ENCODE measurements at places on chromosomes 11 and 22.

- no peak for DNase-seq
These were observed 296.8 kb downstream of the RAB38 start for GRCh38 chr11:87878373-87878825.

GRCh38 chr11:17013548-17014320, 480 bp downstream of the PLEKHA7 start:
- DNase-seq, result no peak

GRCh38 chr22:36124666-36125065, 35.9 kb downstream of the APOL3 start:
- no peak for DNase-seq

GRCh38 chr11:95360377-95361075, 129.5 kb upstream of the SESN3 start:
- no peak for DNase-seq

DNA sequence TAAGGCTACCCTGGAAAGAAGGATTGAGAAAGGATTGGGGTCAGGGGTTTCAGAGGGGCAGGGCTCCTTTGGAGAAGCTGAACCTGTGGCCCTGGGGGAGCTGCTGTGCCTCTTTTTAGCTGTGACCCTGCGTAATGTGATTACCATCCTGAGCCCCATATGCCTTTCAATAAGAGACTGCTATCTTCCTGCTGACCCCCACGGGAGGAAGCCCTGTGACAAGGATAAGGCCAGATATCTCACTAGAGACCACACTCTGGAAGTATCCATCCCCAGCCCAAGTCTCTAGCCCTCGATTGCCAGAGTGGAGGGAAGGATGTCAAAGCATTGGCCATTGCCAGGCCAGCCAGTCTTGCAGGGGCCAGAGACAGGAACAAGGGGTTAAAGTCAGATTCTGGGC, 4.8 kb upstream of the SLC39A13 start:
- DNase-seq, result no peak

DNA sequence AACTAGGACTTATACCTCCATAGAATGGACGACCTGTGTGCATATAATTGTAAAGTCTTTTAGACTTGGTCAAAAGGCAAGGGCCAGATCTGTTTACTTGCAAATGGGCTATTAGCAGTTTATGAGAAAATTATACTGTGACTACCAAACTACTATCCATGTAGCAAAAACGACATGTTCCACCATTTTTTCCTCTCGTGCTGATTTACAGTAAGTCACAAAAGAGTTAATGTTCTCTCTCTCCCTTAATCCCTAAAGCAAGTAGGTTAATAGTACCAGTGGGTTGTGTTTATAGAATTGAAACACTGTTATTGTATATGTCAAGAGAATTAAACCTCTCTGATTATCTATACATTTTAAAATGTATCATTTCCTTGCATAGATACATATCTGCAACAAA, 147.3 kb downstream of the MAML2 start:
- DNase-seq, result no peak

GRCh38 chr11:45089676-45090499, 56.6 kb upstream of the PRDM11 start:
- DNase-seq, result peak; percentile 60

DNA sequence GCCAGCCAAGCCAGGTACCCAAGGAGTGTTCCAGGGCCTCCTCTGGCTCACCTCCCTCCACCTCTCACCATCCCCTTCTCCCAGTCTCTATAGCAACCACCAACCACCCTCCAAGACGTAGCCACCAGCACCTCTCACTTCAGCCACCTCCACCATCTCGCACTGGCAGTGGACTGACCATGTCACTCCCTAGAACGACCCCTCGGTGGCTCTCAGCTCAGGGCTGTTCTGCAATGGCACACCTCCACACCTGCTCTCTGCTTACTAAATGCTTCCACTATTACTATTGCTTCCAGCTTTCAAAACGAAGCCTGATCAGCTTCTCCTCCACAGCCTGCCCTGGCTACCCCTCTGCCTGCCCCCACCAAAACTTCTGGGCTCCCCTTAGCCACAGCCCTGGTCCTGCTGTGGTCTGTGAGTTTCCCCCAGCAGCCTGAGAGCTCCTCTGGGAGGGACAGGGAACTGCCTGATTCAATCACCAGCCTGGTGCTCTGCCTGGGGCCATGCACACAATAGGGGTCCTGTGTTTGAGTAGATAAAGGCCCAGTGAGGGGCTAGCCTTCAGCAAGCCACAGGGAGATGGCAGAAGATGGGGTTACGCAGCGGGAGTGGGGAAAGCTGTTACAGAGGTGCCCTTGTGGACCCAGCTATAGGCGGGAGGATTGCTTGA, 17.5 kb upstream of the CBX7 start:
- no peak for DNase-seq

DNA sequence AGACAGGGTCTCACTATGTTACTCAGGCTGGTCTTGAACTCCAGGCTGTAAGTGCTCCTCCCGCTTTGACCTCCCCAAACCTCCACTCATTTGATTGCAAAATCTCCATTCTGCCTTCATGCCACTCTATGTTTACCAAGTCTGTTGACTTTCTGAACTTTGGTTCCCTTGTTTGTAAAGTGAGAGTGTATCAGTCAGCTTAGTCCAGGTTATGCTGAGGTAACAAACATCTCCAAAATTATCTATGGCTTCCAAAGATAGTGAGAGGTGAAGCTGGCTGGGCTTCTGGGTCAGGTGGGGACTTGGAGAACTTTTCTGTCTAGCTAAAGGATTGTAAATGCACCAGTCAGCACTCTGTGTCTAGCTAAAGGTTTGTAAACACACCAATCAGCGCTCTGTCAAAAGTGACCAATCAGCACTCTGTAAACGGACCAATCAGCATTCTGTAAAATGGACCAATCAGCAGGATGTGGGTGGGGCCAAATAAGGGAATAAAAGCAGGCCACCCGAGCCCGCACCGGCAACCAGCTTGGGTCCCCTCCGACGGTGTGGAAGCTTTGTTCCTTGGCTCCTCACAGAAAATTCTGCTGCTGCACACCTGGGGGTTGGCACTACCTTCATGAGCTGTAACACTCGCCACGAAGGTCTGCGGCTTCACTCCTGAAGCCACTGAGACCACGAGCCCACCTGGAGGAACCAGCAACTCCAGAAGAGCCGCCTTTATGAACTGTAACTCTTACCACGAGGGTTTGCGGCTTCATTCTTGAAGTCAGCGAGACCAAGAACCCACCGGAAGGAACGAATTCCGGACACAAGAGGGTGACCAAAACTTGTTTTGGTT, 109.3 kb downstream of the MIAT start:
- no peak for DNase-seq

DNA sequence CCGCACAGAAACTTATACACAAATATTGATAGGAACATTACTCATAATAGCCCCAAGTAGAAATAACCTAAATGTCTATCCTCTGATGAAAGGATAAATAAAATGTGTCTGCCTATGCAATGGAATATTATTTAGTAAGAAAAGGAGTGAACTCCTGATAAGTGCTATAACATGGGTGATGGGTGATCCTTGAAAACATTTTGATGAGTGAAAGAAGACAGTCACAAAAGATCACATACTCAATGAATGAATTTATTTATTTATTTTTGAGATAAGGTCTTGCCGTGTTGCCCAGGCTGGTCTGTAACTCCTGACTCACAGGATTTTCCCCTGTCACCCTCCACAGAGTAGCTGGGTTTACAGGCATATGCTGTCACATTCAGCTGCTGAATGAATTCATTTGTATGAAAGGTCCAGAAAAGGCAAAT, 17.3 kb downstream of the RNF121 start:
- peak; percentile 53 for DNase-seq

DNA sequence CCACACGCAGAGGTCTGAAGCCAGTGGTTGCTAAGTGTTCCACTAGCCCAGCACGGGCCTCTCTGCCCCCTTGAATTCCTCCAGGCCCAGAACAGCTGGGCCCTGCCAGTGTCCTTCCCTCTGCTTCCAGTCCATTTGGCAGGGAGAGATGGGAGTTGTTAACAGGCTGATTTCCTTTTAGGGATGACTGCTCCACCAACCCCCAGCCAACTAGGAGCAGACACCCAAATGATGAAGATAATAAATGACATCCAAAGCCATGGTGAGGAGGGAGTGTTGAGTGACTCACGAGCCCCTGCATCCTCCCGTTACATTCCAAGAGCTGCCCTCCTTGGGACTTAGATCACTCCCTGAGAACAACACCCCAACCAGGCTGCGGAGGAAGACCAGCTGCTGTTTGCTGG, 20.6 kb downstream of the PARVA start:
- DNase-seq, result no peak

GRCh38 chr11:763073-763463, 14.2 kb downstream of the GATD1 start:
- no peak for DNase-seq

GRCh38 chr22:31019191-31019930, 50.3 kb downstream of the TUG1 start:
- DNase-seq, result no peak

DNA sequence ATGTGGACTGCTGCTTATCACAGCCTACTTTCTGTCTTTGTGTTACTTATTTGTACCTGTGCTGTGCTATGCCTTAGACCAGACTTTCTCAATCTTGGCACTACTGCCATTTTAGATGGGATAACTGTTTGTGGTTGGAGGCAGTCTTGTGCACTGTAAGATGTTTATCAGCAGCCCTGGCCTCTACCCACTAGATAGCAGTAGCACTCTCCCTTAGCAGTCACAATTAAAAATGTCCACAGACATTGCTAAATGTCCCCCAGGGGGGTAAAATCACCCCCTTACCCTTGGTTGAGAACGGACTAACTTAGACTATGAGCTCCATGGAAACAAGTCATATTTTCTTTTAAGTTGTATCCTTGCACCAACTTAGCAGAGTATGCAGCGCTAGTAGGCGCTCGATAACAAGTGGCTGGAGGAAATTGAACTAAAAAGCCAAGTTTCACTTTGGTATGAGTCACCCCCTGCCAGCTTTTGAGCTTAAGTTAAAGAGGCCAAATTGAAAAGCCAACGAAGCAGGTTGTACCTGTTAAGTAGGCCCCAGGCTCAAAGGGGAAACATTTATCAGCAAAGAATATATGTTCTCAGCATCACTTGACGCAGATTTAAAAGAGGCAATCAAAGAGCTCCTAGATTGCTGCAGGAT, 304.8 kb upstream of the SORL1-AS1 start:
- no peak for DNase-seq

DNA sequence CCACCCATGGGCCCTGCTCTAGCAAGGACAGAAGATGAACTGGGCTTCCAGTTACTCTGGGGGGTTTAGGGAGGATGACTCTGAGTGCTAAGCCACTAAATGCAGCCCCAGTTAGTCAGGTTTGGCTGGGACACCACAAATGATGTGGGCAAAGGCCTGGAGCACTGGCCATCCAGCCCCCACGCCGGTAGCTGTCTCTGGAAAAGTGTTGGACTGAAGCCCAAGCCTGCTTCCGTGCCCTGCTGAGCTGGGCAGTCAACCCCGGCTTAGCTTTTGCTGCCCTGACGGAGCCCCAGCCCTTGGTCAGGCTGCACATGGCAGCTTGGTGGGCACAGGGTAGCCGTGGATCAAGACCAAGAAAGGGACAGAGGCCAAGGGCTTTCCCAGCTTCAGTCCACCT, 5.7 kb upstream of the GSTP1 start:
- DNase-seq, result no peak

- no peak for DNase-seq
These were observed 408.7 kb downstream of the LRRC4C start for GRCh38 chr11:41050791-41051190.

GRCh38 chr11:108556019-108556418, 37.5 kb downstream of the EXPH5 start:
- DNase-seq, result no peak

DNA sequence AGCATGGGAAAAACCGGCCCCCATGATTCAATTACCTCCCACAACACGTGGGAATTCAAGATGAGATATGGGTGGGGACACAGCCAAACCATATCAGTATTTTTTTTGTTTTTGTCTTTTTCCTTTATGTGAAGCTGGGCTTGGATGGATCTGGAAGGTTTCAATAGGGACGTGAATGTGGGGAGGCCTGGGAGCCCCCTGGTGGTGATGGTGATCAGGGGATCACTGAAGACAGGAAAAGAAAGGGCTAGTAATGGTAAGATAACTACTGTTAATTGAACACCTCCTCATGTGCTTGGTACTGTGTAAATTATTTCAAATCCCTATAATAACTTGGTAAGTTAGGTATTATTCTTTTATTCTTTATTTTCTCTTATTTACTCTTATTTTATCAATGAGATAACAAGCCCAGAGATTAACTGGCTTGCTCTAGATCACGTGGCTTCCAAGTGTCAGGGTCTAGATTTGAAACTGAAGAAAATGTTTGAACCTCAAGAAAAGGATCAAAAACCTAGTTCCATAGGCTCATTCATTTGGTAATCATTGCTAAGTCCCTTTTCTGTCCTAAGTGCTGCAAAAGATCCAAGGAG, 364.2 kb downstream of the TENM4 start:
- DNase-seq, result peak; percentile 35

DNA sequence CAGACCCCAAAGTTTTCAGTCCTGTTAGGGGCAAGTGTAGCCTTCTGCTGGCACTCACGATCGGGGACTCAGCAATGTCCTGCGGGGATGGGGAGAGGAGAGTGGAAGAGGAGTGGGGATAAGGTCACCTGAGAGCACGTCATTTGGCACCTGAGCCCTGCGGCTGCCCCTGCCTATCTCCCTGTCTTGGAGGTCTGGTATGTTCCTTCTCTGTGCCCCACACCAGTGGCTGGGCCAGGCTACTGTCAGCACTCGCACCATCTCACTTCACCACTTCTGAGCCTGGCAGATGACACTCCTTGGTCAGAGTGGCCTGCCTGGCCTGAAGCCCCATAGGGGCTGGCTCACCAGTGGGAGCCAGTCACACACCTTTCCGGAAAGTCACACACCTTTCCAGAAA, 20.1 kb upstream of the CHADL start:
- no peak for DNase-seq

- DNase-seq, result no peak
These were observed 64.0 kb downstream of the PPME1 start for GRCh38 chr11:74235121-74235520.

DNA sequence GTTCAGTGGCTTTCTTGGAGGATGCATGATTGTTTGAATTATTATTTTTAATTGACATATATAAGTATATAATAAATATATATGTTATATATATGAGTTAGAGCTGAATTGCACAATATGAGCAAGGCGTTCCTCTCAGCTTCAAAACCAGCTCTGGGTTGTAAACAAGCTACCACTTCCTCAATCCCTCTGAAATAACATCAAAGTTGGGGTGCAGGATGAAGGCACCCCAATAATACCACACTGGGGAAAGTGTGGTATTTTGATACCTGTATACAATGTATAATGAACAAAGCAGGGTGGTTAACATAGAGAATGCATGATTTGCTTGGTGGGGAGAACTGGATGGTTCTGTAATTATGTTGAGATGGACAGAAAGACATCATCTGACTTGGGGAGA, 1.7 kb upstream of the SORL1 start:
- no peak for DNase-seq

- no peak for DNase-seq
These were observed at the start of gene ANO1 for GRCh38 chr11:70078095-70078780. TSS of gene ANO1 (plus strand) at chr11:70078317. CDS start at chr11:70078607, 290 bp downstream.

- DNase-seq, result no peak
These were observed 77.3 kb downstream of the COMMD9 start for GRCh38 chr11:36211761-36212430.

Measured in A549 (cell line).